ENCODE measurements at places on chromosomes 6 and 20.

- no peak overlapping the region for H3K27ac ChIP-seq
- H3K4me1 ChIP-seq: no peaks in the 10 kb centered on the region
- H3K36me3 ChIP-seq: no peaks in the 10 kb centered on the region
- DNase-seq: peak; percentile 58
- H3K27me3 ChIP-seq: no peaks in the 10 kb centered on the region
- no peak overlapping the region for H3K4me3 ChIP-seq
Measured at GRCh38 chr6:88870717-88871330, 92.6 kb downstream of the RNGTT start.

DNA sequence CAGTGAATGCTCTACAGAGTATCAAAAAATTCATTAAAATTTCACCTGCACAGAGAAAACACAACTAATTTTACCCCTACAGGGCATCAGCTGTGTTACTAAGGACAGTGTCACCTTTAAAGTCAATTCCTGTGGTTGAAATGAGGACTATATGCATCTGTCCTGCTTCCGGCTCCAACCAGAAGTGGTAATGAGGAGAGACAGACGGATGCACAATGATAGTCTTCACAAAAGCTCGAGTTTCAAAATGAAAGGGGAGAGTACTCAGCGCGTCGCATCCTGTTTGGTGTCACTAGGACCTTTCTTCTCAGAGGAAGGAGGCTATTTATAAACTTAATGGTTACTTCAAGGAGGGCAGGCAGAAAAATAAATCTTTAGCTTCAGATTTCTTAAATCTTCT is 86.5 kb downstream of the LYRM4 start:
- H3K4me3 ChIP-seq: no peak overlapping the region
- H3K4me1 ChIP-seq: no peaks in the 10 kb centered on the region
- H3K27me3 ChIP-seq: no peaks in the 10 kb centered on the region
- no peak for DNase-seq

DNA sequence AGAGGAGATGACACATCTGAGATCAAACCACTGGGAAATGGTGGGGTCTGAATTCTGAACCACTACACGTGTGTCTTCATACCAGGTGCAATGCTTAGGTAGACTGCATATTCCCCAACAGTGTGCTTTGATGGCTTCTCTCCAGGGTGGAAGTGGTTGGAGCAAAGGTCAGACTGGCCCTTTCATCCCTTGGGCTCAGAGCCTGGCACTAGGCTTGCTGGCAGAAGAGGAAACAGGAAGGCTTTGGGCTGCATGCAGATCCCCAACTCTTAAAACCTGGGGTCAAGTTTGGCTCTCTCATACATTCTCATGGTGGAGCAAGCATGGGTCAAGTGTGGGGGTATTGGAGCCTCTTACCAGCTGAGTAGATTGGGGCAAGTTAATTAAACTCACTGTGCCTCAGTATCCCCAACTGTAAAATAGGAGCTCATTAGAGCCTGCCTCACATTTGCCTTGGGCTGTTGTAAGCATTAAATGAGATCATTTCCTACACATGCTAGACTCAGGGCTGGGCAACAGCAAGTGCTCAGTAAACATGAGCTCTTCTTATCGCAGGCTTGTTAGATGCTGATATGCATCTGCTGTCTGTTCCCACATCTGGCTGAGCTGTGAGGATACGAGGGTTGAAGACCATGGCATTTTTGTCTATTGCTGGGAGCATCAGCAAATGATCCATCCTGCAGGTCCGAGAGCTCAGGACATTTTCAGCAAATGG is 51.6 kb upstream of the FAM83D start:
- H3K4me1 ChIP-seq: peaks cover 13% of the 10 kb centered on the region
- peak; percentile 65 for DNase-seq
- H3K27ac ChIP-seq: no peak overlapping the region
- no peak overlapping the region for H3K4me3 ChIP-seq
- H3K36me3 ChIP-seq: no peaks in the 10 kb centered on the region

DNA sequence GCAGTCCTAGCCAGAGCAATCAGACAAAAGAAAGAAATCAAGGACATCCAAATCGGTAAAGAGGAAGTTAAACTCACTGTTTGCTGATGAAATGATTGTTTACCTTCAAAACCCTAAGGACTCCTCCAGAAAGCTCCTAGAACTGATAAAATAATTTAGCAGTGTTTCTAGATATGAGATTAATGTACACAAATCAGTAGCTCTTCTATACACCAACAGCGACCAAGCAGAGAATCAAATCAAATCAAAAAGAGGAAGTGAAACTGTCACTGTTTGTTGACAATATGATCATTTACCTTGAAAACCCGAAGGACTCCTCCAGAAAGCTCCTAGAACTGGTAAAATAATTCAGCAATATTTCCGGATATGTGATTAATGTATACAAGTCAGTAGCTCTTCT is 21.7 kb downstream of the SERPINB9 start:
- H3K27me3 ChIP-seq: no peaks in the 10 kb centered on the region
- no peaks in the 10 kb centered on the region for H3K36me3 ChIP-seq
- H3K27ac ChIP-seq: no peak overlapping the region
- no peak overlapping the region for H3K4me3 ChIP-seq
- peaks cover 16% of the 10 kb centered on the region for H3K4me1 ChIP-seq

All from mesendoderm (in vitro differentiated cells).